Epithelial cell of esophagus (primary cell): ENCODE measurements at places on chromosomes 5 and 9.

- DNase-seq = peak; percentile 22
Observed at GRCh38 chr5:98175474-98175873, 598.0 kb upstream of the RGMB start.

DNA sequence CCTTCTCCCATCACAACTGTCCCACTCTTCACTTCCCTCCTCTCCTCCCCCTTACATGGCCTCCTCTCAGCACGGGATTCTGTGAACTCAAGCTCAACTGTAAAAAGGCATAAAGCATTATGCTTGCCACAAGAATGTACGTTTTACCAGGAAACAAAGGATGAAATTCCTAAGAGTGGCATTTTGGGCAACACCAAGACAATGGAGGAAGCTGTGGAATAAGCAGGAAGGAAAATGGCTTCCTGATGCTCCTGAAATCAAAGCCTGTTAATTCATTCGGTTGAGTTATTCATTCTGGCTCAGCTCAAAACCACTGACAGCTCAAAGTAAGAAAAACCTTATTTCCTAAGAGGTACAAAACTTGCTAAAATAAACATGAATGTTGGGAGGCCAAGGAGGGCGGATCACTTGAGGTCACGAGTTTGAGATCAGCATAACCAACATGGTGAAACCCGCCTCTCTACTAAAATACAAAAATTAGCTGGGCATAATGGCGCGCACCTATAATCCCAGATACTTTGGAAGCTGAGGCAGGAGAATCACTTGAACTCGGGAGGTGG is 40.8 kb upstream of the DMRT1 start:
- no peak for DNase-seq

DNA sequence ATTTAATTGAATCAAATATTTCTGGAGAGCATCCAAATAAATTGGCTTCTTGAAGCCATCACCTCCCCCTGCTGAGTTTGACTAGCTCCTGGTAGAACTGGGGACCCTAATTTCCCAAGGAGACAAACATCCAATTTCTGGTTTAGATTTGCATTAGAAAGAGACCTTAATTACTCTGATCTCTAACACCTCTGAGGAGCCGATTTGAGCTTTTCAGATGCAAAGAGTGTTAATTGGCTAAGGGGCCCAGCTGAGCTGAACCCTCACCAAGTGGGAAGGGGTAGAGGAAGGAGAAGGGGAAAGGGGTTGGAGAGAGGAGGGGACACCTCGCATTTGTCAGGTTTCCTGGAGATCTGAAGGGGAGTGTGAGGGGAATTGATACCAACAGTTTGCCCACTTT is 145.4 kb upstream of the SHB start:
- DNase-seq = no peak

DNA sequence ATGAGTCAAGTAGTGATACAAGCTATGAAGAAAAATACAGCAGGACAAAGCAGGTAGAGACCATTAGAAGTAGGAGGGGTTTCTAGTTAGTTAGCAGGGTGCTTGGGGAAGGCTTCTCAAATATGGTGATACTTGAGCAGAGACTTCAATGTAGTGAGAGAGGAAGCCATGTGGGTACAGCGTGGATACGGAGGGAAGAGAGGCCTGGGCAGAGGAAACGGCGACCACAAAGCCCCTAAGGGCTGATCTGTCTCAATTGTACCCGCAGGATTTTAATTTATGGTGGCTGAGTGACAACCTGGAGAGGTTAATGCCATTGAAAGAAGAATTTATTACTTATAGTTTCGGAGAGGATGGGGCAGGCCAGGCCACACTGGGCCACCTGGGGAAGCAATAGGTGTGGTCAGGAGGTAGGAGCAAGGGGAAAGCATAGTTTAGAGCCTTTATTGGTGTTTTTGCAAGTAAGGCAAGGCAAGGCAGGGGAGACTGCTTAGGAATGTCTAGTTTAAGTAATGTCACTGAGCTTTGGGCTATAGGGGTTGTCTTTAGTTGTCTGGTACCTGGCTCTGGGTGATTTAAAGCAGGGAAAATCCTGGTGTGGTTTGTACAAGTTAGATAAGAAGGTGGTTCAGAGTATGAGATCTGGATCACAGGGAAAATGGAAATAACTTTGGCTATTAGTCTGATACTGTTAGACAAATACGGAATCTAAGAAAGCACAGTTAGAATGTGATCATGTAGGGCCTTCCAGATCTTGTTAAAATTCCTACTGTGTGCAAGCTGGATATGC is 42.6 kb downstream of the GCNT4 start:
- no peak for DNase-seq

- DNase-seq = peak; percentile 84
Observed at GRCh38 chr5:98698359-98698758, 75.1 kb upstream of the RGMB start.

DNA sequence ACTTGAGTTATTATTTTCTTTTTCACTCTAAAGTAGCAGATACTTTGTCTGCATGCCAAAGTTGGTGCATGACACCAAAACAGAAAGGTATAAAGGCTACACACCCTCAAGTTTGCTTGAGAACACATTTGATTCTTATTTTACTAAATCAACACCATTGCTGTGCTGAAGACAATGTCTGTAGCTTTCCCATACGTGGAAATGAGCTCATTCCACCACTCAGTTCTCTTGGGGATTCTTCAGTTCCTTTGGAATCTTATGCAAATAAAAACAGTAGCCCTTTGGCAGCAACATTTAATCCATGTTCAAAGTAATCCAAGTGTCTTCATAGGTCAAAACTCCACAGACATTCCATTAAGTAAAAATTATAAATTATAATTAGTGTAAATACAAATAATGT is 264.9 kb downstream of the TLE1 start:
- no peak for DNase-seq

DNA sequence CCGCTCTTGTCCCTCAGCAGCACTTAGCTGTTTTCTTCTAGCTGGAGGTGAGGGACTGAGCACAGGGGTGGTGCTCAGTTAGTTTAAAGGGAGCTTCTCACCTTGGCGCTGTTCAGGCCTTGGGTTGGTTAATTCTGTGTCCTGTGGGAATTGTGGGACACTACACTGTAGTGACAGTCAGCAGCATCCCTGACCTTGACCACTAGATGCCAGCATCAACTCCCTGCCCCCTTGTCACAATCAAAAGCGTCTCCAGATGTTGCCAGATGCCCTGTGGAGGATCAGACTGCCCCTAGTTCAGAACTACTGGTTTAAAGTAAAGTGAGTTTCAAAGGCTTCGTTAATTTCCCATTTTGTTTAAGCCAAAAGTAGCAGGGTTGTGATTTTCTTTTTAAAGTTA is 65.5 kb upstream of the DMRT3 start:
- DNase-seq = no peak

- no peak for DNase-seq
Observed at GRCh38 chr5:172769342-172769615, 1.7 kb downstream of the DUSP1 start.

DNA sequence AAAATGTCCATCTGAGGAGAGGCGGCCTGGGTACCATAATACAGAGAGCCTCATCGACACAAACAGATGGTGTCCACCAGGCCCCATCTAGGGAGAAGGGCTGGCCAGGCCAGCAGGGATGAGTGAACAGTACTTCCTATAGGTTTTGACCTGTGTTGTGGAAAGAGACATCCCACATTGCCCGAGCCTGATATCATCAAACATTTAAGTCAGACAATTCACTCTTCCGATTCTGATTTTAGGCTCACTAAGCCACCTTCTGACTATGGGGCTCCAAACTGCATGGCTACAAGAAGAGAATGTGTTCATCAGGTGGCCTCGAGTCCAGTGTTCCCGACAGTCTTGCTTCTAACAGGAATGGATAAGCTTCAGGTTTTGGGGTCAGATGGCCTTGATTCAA is 38.9 kb downstream of the SLC22A5 start:
- no peak for DNase-seq

GRCh38 chr5:9194509-9194908 is 351.4 kb downstream of the SEMA5A start:
- DNase-seq = peak; percentile 17

DNA sequence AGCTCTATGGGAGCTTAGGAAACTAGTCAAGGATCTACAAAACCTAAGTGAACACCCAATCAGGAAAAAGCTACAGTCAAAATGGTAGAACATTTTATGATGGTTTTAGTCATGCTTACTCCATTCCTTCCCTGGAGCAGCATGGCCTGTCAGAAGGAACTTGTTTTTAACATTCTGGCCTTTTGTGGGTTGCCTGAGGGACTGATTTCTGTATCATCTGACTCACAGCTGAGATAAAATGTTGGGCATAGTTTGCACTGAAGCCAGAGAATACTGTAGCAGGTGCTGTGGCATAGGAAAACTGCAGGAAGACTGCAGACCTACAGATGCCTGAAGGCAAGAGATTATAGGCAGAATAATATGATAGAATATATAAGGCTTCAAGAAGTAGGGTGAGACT is 719.6 kb upstream of the GRAMD2B start:
- DNase-seq = peak; percentile 34

GRCh38 chr9:105281926-105282325 is 37.5 kb downstream of the SLC44A1 start:
- DNase-seq = peak; percentile 63

- peak; percentile 31 for DNase-seq
Observed at GRCh38 chr9:12554636-12555035, 138.5 kb upstream of the TYRP1 start.

- peak; percentile 16 for DNase-seq
Observed at GRCh38 chr5:154697371-154697770, 57.8 kb upstream of the LARP1 start.

DNA sequence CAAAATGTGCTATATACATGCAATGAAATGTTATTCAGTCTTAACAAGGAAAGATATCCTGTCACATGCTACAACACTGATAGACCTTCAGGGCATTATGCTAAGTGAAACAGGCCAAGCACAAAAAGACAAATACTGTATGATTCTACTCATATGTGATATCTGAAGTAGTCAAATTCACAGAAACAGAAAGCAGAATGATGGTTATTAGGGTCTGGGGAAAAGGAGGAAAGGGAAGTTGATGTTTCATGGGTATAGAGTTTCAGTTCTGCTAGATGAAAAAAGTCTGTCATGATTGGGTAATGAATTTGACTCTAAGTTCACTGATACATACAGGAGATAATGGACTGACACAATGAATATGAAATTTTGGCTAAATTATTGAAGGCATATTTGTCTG is 11.2 kb upstream of the RIC1 start:
- no peak for DNase-seq

DNA sequence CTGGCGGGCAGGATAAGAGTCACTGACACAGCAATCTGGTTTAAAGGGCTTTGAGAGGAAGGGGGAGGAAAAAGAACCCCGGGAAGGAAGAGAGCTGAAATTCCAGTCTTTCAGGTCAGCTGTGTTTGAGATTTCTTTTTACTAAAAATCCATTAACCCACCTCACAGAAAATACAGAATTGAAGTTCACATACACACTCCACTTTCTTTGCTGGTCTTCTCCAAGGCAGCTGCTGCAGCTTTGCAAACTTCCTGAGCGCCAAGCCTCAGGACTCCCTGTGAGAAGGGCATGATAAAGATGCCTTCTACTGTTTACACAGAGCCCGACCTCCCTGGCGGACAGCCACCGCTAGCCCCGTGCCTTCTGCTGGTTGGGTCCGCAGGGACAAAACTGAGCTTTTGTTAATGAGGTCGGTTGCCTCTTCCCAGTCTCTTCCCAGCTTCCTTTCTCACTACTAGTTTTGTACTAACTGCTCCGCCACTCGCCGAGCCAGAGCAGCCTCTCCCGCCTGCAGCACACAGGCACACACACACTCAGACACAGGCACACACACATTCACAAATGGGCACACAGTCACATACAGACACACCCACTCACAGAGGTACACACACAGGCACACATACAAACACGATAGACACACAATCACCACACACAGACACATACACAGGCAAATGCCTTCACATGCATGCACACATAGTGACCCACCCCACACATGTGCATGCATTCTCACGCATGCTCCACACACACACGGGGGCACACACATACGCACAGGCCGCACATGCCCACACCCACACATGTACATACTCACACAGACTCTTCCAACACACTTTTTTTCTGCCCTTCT is at the start of gene FREM1:
Gene FREM1 (minus strand): TSS at position 468 of the 845 bp plus-strand sequence. CDS start 41,451 bp downstream, outside the sequence.
- DNase-seq = no peak

GRCh38 chr9:15549611-15550010 is 3.2 kb upstream of the CCDC171 start:
- no peak for DNase-seq

DNA sequence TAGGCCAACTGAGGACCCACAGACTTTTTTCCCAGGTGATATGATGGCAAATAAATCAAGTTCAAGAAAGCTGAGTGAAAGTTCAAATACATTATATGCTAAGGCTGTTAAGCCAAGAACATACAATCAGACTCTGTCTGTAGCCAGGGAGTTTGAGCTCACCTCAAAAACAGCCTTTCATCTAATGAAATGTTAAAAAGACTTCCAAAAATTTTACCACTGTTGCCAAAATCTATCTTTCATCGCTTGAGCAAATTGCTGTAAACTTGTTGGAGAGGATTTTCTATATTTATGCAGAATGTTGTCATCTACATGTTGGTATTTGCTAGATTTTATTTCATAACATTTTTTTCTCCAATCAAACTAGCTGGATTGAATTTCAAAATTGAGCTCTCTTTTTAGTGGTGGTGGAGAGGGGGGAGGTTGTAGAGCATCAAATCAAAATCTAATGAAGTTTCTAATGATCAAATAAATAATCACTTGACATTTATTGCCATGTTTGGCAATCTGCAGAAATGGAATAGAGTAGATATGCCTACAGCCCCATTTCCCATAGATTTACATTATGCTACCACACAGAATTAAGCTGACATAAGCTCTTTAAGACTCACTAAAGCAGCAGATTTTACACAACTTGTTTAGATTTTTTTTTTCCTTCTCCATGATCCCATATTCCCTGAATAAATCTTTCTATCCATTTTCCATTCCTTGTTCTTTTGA is 828.9 kb upstream of the ZNF608 start:
- DNase-seq = no peak

DNA sequence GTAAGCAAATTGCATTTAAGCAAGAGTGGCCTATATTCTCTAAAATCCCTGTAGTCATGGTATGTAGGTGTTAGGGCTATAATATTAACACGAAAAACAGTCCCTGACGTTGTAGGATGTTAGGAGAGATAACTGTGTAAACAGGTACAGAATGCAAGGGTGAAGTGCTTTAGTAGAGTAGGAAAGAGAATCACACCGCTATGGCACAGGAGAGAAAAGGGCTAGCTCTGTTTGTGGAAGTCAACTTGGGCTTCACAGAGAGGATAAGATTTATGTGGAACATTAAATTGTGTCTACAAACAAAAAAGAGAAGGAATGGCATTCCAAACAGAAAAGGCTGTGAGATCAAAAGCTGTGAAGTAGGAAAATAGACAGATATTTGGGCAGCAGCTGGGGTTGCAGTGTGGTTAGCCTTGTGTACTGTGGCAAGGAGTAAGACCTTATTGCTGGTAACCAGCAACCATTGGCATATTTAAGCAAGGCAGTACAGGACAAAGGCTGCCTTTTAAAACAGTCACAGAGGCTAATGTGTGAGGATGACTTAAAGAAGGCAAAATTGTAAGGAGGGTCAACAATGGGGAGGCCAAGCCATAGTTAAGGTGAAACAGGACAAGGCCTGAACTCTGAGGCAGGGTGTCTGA is 337.5 kb upstream of the ADAMTSL1 start:
- no peak for DNase-seq

- DNase-seq = no peak
Observed at GRCh38 chr5:178274781-178275537, 42.4 kb upstream of the PHYKPL start.
